SJSA1 (cell line): ENCODE measurements at places on chromosomes 6 and 20.
A peak's percentile ranks its signal among the peaks of the same experiment; 100 is the strongest.

GRCh38 chr6:2640551-2640950, 110.2 kb downstream of the MYLK4 start:
- no peak for DNase-seq

DNA sequence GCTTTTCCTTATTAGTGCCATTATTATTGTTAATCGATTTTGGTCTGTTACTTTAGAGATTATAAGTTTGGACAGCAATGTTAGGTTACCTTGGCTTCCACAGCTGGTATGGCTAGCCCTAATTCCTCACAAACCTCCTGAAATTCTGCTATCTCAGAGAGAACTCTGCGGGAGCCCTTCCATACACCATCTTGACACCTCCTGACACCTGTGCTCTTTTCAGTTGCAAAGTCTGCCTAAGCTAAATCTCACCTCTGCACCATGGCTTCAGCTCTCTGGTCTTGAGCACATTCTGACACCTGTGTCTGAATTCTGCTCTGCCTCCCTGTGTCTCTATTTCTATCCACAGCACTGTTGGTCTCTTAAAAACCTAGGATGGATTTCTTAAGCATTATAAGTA, 106.5 kb downstream of the DCDC2 start:
- DNase-seq, result no peak

DNA sequence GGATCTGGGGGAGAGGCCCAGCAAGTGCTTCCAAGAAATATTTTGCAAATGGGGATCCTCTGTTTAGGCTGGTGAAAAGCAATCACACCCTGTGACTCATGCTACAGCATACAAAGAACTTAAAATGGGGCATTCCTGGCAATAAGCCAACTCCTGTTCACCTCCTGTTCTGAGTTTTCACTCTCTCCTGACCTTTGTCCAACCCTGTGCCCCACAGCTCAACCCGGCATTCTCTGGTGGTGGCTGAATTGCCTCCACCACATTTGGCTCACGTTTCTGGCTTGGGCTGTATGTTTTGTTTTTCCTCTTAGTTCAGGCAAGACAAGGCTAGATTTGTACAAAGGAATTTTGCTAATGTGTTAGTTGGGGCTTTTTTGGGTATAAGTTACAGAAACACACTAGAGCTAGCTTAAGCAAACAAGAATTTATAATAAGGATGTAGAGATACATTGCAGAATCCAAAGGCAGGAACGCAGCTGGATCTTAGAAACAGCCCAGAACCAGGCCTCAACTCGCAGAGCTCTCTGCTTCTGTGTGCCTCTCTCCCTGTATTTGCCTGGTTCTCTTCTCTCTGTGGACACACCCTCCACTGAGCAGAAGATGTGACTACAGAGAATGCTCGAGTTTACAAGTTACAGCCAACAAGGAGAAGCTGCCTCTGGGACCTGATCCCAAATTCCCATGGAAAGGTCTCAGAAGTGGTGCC, 9.4 kb downstream of the ABCC10 start:
- peak; percentile 75 for DNase-seq

DNA sequence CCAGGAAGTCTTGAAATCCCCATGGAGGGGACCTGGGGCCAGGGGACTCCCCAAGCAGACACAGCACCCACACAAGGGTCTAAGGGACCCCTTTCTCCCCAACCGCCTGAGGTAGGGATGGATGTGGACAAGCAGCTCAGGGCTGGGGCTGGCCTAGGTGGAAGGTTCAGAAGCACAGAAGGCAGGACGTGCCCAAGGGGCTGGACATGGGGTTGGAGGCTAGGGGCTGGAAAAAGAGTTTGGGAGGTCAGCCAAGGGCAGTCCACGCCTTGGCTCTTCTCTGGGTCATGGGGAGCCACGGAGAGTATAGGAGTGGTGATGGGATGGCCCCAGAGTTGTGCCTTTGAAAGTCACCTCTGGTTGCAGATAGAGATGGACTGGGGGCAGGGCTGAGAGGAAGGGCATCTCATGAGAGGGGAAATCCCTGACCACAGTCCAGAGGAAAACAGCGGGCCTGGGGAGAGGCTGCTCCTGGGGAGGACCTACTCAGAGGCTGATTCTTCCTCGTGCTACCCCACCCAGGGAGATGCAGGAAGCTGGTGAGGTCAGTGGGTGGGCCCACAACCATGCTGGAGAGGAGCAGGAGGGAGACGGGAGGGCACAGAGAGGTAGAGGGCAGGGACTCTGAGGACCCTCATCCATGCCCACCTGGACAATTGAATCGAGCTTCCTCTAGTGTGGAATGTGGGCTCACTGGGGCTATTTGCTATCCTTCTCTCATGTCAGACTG, 2.5 kb upstream of the HSPA12B start:
- DNase-seq, result no peak

- no peak for DNase-seq
Measured at GRCh38 chr6:168822376-168822775, 381.4 kb downstream of the SMOC2 start.

GRCh38 chr6:151509048-151509447, 15.2 kb downstream of the CCDC170 start:
- no peak for DNase-seq

DNA sequence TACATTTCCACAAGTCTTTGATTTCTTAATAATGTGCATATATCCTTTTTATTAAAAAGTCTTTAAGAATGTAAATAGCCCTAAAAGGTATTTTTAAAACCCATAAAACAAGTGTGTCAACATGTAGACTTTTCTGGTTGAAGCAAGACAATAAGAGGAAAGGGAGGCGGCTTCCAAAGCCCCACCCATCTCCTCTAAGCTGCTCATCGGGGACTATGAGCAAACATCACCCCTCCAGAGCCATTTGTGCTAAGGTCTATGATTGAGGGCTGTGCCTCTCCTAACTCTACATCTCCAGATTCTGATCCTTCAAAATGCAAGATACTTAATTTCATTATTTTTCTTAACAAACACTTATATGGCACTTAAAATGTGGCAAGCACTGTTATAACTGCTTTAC, 2.5 kb upstream of the NAA20 start:
- DNase-seq, result no peak

DNA sequence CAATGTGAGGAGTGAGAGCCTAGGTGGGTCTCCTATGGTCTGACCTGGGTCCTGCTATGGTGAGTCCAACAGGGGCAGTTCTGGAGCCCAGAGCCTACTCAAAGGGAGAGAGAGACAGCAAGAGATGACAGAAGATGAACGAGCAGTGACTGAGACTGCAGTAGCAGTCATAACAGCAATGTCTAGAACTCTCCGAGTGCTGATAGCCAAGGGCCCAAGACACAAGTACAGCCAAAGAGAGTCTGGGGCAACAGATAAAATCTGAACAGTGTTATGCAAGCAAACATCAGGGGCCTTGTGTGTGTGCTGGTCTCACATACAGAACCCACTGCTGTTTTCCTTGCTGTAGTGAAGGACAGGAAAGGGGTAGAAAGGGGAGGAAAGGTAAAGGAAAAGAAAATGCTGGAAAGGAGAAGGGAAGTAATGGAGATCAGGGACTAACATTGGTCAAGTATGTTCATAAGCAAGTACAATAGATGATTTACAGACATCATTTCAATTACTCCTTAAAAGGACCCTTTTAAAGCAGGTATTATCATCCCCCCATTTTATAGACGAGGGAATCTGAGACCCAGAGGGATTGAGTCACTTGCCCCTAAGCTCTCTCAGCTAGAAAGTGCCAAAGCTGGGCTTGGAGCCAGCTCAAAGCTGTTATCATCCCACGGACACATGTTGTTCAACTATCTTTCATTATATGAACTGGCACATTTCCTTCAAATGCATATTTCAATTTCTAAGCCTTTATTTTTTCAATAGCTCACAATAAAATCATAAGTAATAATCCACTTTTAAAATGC, 182.3 kb upstream of the RAB32 start:
- DNase-seq, result no peak

- DNase-seq, result no peak
Measured at GRCh38 chr20:14947946-14948345, 610.5 kb upstream of the FLRT3 start.

DNA sequence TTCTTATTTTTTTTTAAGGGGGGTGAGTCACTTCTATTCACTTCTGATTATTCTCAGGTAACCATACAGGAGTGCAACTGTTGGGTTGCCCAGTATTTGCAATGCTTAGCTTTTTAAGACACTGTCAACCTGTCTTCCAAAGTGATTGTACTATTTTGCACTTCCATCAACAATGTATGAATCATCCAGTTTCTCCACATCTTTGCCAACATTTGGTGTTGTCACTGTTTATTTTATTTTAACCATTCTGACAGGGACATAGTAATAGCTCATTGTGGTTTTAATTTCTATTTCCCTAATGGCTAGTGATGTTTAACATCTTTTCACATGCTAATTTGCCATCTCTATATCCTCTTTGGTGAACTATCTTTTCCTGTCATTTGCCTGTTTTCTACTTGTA, 1.4 kb upstream of the SLC13A3 start:
- no peak for DNase-seq

DNA sequence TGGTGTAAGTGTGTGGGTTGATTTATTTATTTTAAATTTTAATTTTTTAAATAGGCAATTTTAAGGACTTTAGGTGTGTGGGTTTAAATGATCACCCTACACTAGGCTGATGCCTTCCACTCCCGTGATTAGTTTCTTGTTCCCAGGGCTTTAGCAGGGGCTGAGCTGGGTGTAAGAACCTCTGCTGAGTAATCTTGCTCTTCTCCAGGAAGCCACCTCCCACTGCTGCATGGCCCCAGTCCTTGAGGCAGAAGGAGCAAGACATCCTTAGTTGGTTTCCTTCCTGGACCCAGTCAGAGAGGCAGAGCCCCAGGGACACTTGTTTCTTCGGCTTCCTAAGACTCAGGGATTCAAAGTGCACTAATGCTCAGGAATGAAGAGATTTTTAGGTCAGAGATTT, 19.8 kb upstream of the CDC5L start:
- DNase-seq, result no peak

DNA sequence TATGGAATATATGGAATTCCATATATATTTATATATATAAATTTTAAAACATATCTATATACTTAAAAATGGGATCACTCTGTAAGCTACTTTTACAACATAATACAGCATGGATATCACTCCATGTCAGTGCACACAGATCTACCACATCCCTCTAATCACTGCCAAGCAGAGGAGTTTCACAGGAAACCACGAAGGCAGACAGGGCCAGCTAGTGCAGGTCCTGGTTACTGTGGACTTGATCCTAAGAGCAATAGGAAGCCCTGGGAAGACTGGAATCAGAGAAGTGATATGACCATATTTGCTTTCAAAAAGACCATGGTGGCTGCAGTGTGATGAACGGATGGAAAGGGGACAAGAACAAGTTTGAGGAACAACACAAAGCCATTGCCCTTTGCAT, 40.0 kb upstream of the NRN1 start:
- DNase-seq, result no peak

DNA sequence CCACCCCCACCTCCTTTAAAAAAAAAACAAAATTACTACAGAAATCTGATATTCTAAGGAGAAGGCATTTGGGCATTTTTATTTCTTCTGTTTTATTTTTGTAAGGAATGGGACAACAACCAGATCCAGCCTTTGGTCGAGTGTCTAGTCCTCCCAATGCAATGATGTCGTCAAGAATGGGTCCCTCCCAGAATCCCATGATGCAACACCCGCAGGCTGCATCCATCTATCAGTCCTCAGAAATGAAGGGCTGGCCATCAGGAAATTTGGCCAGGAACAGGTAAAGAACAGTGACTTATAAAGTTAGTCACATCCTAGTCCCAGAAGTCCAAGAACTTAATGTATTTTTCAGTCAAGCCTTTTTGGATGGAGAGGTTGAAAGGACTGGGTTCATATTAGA, 133.0 kb downstream of the SULF2 start:
- no peak for DNase-seq

- DNase-seq, result no peak
Measured at GRCh38 chr20:32485770-32486478, 99.2 kb downstream of the NOL4L start.

DNA sequence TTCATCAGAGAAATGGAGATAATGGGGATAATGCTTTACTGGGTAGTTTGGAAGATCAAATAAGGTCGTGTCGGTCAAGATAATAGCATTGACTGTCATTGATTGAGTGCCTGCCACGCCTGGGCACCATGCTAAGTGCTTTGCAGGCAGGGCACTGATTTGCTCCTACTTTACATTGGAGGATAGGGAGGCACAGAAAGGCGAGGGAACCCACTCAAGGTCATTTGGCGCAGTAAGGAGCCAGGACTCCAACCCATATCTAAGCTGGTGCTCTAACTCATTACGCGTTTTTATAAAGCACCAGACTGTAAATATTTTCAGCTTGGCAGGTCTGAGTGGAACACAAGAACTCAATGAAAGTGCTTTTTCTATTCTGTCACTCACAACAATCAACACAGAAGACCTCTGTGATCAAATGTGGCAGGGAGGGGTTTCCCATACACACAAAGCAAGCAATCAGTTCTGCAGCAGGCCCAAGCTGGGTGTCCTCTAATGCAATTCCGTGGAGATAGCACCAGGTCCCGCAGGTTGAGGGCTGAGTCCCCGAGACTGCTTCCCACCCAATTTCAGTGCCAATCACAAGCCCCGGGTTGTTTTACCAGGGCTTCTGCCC, 373.6 kb downstream of the CDH26 start:
- no peak for DNase-seq

- DNase-seq, result no peak
Measured at GRCh38 chr6:158962371-158962770, 37.6 kb downstream of the RSPH3 start.

GRCh38 chr20:40962733-40963504, 65.7 kb upstream of the TOP1 start:
- peak; percentile 44 for DNase-seq

DNA sequence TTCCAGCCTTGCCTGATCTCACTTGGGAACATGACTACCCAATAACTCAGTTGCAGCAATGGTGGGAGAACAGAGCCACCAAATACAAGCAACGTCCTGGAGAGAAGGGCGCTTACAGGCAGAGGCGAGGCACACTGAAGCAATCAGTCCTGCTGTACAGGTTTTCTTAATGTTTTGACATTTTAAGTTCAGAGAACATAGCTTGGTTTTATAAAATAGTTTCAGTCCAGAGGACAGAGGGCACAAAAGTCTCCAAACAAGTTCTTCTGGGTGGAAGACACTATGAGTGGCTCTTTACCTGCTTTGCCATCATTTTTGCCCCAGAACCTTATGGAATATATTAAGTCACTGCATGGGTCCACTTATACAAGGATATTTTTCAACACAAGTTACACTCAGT, 103.4 kb upstream of the KCNG1 start:
- no peak for DNase-seq

- no peak for DNase-seq
Measured at GRCh38 chr6:40077736-40078135, 143.5 kb upstream of the MOCS1 start.

DNA sequence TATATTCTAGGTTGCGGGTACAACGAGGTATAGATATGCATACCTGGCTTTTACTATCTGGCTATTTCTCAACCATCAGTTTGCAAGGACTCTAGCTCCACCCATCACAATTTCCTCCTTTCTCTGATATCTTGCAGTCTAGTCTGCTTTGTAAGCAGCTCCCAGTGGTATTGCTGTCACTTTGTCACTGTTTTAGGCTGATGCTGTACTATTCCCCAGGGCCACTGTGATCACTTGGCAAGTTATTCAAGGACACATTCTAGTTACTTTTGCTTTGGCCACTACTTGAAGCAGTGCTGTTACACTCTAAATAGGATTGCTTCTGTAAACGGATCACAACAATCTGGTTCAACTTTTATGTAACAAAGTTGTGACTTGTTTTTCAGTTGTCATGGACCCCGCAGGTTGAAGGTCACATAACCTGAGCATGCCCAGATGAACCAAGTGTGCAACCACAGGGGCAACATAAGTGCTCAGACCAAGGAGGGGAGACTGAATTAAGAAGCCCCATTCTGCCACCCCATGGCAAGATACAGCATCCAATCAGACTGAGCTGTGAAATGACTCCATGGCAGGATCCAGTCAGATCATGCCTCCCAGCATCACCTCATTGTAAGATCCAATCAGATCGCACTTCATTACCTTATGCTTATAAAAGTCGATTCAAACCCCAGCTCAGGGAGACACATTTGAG, 588.4 kb upstream of the CITED2 start:
- DNase-seq, result no peak
